ENCODE measurements at places on chromosomes 1 and 21. TPM values are rescaled to one million over a fixed set of nuclear protein-coding genes. Genes with fewer than 3 reads are reported as not detected.

- H3K27ac ChIP-seq: no peak overlapping the region
- no peak overlapping the region for H3K4me3 ChIP-seq
- peaks cover 60% of the 10 kb centered on the region for H3K36me3 ChIP-seq
Observed at GRCh38 chr21:28959367-28960099, 33.1 kb downstream of the LTN1 start.

GRCh38 chr1:199515261-199515660 lies 512.2 kb upstream of the NR5A2 start:
- no peaks in the 10 kb centered on the region for H3K4me1 ChIP-seq
- H3K36me3 ChIP-seq: no peaks in the 10 kb centered on the region
- no peak overlapping the region for H3K4me3 ChIP-seq
- no peaks in the 10 kb centered on the region for H3K27me3 ChIP-seq

- no peak overlapping the region for H3K4me3 ChIP-seq
- no peak for DNase-seq
- peaks cover 11% of the 10 kb centered on the region for H3K27me3 ChIP-seq
- H3K36me3 ChIP-seq: no peaks in the 10 kb centered on the region
Observed at GRCh38 chr1:184189361-184189760, 137.8 kb downstream of the TSEN15 start.

- H3K4me1 ChIP-seq: peaks cover 11% of the 10 kb centered on the region
- no peak for DNase-seq
- no peak overlapping the region for H3K4me3 ChIP-seq
- H3K27ac ChIP-seq: no peak overlapping the region
- peaks cover 16% of the 10 kb centered on the region for H3K36me3 ChIP-seq
Observed at GRCh38 chr21:36926989-36927718, 39.3 kb downstream of the HLCS start.

- H3K27ac ChIP-seq: no peak overlapping the region
- H3K27me3 ChIP-seq: peaks cover 3% of the 10 kb centered on the region
- peak; percentile 0 for DNase-seq
- H3K4me1 ChIP-seq: peaks cover 14% of the 10 kb centered on the region
Observed at GRCh38 chr21:45318146-45318555, 30.5 kb upstream of the POFUT2 start.

GRCh38 chr1:212644866-212645545 lies 36.4 kb downstream of the ATF3 start:
- peaks cover 11% of the 10 kb centered on the region for H3K27me3 ChIP-seq
- DNase-seq: no peak
- H3K27ac ChIP-seq: no peak overlapping the region
- H3K36me3 ChIP-seq: no peaks in the 10 kb centered on the region
- no peak overlapping the region for H3K4me3 ChIP-seq

GRCh38 chr1:174497478-174497877 lies 49.7 kb downstream of the GPR52 start:
- no peak for DNase-seq
- no peak overlapping the region for H3K27ac ChIP-seq
- H3K27me3 ChIP-seq: no peaks in the 10 kb centered on the region

DNA sequence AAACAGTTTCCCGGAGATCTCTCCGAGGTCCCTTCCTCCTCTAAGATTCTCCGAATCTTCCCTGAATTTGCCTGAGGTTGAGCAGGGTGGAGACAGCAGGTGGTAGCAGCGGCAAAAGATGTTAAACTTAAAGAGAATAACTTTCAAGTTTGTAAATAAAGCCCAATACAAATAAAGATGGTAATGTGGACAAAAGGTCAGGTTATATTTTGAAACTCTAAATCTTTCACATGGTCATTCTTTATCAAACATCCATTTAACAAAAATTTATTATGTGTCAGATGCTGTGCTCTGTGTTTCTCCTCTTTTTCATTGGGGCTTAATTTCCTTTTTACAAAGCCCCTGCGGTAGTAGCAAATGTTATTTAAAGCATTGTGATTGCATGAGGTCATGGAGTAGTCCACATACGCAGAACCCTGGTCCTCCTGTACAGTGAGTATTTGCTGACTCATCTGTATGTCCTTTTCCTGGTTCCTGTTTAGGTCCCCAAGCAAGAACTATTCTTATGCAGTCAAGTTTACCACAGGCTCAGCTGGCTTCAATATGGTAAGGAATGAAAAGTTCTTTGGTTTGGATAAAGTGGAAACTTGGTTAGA lies 119.2 kb downstream of the ITSN1 start:
- H3K27me3 ChIP-seq: no peaks in the 10 kb centered on the region
- H3K27ac ChIP-seq: no peak overlapping the region
- H3K36me3 ChIP-seq: no peaks in the 10 kb centered on the region
- no peaks in the 10 kb centered on the region for H3K4me1 ChIP-seq

- no peaks in the 10 kb centered on the region for H3K4me1 ChIP-seq
- H3K27me3 ChIP-seq: peaks cover 6% of the 10 kb centered on the region
- no peaks in the 10 kb centered on the region for H3K36me3 ChIP-seq
- no peak overlapping the region for H3K4me3 ChIP-seq
Observed at GRCh38 chr1:229385853-229386456, 43.1 kb upstream of the CCSAP start.

GRCh38 chr21:36127977-36128376 lies 6.9 kb upstream of the CBR3 start:
- H3K4me3 ChIP-seq: no peak overlapping the region
- H3K36me3 ChIP-seq: no peaks in the 10 kb centered on the region
- no peak for DNase-seq
- H3K27ac ChIP-seq: no peak overlapping the region

- H3K36me3 ChIP-seq: peaks cover 56% of the 10 kb centered on the region
- peak overlapping the region; percentile 31 for H3K4me3 ChIP-seq
- peak overlapping the region; percentile 81 for H3K27ac ChIP-seq
- no peaks in the 10 kb centered on the region for H3K27me3 ChIP-seq
- peaks cover 52% of the 10 kb centered on the region for H3K4me1 ChIP-seq
Observed at GRCh38 chr1:235124665-235125064, 4.0 kb downstream of the TOMM20 start.

GRCh38 chr1:94951046-94951445 lies 24.1 kb upstream of the CNN3 start:
- no peaks in the 10 kb centered on the region for H3K36me3 ChIP-seq
- no peaks in the 10 kb centered on the region for H3K27me3 ChIP-seq
- no peak overlapping the region for H3K27ac ChIP-seq
- no peak for DNase-seq
- H3K4me3 ChIP-seq: no peak overlapping the region
- H3K4me1 ChIP-seq: no peaks in the 10 kb centered on the region

- no peak for DNase-seq
- H3K27me3 ChIP-seq: no peaks in the 10 kb centered on the region
- peaks cover 47% of the 10 kb centered on the region for H3K4me1 ChIP-seq
- H3K4me3 ChIP-seq: no peak overlapping the region
- H3K36me3 ChIP-seq: no peaks in the 10 kb centered on the region
Observed at GRCh38 chr1:9427388-9427787, 111.9 kb upstream of the SLC25A33 start.

DNA sequence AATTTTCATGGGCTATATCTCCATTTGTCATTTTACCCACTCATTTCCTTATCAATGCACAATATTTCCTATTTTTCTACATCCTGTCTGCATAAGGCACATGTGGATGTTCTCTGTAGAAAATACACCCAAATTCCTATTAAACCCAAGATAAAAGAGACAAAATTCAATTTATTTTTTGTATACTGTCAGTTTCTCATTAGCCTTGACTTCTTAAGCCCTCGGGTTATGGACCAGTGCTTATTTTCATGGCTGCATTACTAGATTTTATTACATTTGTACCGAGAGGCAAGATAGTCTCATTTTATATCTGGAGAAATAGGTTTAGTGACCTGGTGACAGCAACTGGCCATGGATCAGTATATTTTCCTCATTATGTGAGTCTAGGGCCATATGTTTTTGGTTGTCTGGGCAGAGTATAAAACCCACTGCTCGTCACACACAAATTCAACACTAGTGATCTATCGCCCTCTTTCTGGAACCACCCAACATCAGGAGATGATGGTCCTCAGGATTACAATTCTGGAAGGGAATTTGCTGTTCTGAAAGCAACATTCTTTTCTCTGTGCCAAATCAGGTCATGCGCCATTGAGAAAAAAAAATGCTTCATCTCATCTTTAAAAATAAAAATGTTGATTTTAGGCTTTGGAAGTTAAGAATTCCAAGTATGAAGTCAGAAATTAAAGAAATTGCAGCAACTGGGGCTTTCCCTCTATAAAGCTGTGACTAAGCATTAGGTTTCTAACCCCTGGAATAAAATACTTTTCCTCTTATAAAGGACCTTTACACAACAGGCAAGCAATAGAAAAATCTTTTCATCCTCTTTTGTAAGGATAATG lies 81.4 kb downstream of the ASTN1 start:
- H3K4me3 ChIP-seq: no peak overlapping the region
- no peaks in the 10 kb centered on the region for H3K4me1 ChIP-seq
- no peak for DNase-seq
- H3K27me3 ChIP-seq: no peaks in the 10 kb centered on the region
- no peaks in the 10 kb centered on the region for H3K36me3 ChIP-seq

DNA sequence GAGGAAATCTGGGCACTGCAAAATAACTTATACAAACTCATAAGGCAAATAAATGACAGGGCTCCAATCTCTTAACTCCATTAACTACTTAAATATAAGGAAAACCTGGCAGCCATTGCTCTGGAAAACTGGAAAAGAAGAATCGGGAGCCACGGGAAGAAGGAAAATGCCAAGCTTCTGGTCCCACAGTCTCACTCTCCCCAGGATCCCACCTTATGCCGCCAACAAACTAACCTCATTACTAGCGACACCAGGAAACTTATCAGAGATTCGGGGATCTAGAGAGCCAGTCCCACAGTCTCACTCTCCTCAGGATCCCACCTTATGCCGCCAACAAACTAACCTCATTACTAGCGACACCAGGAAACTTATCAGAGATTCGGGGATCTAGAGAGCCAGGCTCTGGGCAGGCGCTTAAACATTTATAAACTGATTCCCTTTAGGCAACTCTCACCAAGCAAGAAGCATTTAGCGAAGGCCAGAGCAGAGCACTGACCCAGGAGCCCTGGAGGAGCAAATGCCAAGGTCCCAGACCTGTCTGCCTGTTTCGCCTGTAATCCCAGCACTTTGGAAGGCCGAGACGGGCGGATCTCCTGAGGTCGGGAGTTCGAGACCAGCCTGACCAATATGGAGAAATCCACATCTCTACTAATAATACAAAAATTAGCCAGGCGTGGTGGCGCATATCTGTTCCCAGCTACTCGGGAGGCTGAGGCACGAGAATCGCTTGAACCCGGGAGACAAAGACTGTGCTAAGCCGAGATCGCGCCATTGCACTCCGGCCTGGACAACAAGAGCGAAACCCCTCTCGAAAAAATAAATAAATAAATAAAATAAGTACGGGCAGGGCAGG lies 720 bp downstream of the PSMB2 start:
- peaks cover 26% of the 10 kb centered on the region for H3K4me1 ChIP-seq
- no peak for DNase-seq
- H3K36me3 ChIP-seq: peaks cover 19% of the 10 kb centered on the region
- H3K4me3 ChIP-seq: peak overlapping the region; percentile 100
- peaks cover 11% of the 10 kb centered on the region for H3K27me3 ChIP-seq
- peak overlapping the region; percentile 100 for H3K27ac ChIP-seq

- H3K4me3 ChIP-seq: no peak overlapping the region
- no peak overlapping the region for H3K27ac ChIP-seq
- H3K27me3 ChIP-seq: no peaks in the 10 kb centered on the region
- no peaks in the 10 kb centered on the region for H3K36me3 ChIP-seq
Observed at GRCh38 chr1:101980974-101981373, 15.8 kb downstream of the OLFM3 start.

- no peaks in the 10 kb centered on the region for H3K36me3 ChIP-seq
- peak overlapping the region; percentile 41 for H3K4me3 ChIP-seq
- peaks cover 29% of the 10 kb centered on the region for H3K4me1 ChIP-seq
- peak overlapping the region; percentile 96 for H3K27ac ChIP-seq
- DNase-seq: peak; percentile 84
Observed at GRCh38 chr1:33099290-33100118, 18.6 kb downstream of the AZIN2 start.

GRCh38 chr1:185334182-185334581 lies 17.1 kb upstream of the IVNS1ABP start:
- no peaks in the 10 kb centered on the region for H3K27me3 ChIP-seq
- H3K27ac ChIP-seq: no peak overlapping the region
- no peaks in the 10 kb centered on the region for H3K36me3 ChIP-seq
- no peak overlapping the region for H3K4me3 ChIP-seq
- peaks cover 20% of the 10 kb centered on the region for H3K4me1 ChIP-seq
- DNase-seq: no peak

GRCh38 chr1:91334856-91335255 lies 69.8 kb downstream of the HFM1 start:
- DNase-seq: no peak
- no peaks in the 10 kb centered on the region for H3K4me1 ChIP-seq
- H3K4me3 ChIP-seq: no peak overlapping the region
- H3K27me3 ChIP-seq: peaks cover 22% of the 10 kb centered on the region

GRCh38 chr1:109279615-109280278 lies 3.2 kb downstream of the PSRC1 start:
- H3K4me3 ChIP-seq: no peak overlapping the region
- H3K36me3 ChIP-seq: peaks cover 4% of the 10 kb centered on the region
- DNase-seq: no peak
- no peak overlapping the region for H3K27ac ChIP-seq
- H3K4me1 ChIP-seq: peaks cover 15% of the 10 kb centered on the region

DNA sequence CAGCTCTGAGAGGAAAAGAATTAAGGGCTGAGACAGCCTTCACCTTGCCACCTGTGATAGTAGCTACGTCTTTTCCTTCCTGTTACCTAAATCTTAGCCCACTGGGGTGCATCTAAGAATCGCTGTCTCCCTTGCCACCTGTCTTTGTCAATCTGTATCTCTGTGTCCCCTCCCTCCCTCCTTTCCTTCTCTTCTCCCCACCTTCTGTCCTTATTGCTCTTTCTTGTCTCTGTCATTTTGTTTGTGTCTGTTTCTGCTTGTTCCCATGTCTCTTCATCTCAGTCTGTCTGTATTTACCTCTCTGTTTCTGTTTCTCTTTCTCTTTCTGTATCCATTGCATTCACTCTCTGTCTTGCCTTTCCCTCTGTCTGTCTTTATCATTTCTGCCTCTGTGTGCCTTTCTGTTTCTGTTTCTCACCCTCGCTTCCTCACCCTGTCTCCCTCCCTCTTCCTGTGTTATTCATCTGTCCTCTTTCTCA lies 30.2 kb downstream of the SLC22A15 start:
- H3K4me1 ChIP-seq: peaks cover 13% of the 10 kb centered on the region
- no peaks in the 10 kb centered on the region for H3K36me3 ChIP-seq
- peaks cover 2% of the 10 kb centered on the region for H3K27me3 ChIP-seq
- peak overlapping the region; percentile 75 for H3K27ac ChIP-seq
- DNase-seq: peak; percentile 6

DNA sequence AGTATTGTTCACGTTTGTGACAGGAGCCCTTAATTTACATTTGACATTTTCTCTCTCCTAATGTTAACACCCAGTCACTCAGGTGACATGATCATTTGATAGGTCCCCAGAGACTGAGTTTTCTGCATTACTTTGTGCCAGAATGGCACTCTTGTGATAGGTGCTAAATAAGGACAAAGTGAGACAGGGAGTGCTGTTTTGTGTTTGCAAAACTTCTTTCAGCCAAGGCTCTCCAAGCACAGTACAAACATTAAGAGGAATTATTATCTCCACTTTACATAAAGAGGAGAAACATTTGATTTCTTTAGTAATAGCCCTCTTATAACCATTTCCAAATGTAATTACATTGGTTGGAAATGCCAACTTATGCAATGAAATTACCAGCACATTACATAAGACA lies 355.2 kb downstream of the NTNG1 start:
- H3K4me1 ChIP-seq: no peaks in the 10 kb centered on the region
- no peak overlapping the region for H3K27ac ChIP-seq
- no peak overlapping the region for H3K4me3 ChIP-seq
- peaks cover 4% of the 10 kb centered on the region for H3K27me3 ChIP-seq
- no peaks in the 10 kb centered on the region for H3K36me3 ChIP-seq

The FCMR gene
- total RNA-seq: 49.3 TPM

The HSPB7 gene
- not detected for total RNA-seq

The SMG5 gene
- 64.6 TPM for total RNA-seq

The VHLL gene
- not detected for total RNA-seq

The TLR5 gene
- total RNA-seq: 0.21 TPM

The UBE2Q1 gene
- total RNA-seq: 101 TPM

The NTMT2 gene
- not detected for total RNA-seq

The SH2D5 gene
- total RNA-seq: 0.32 TPM

The OR2L5 gene
- total RNA-seq: not detected
